Suprapubic skin (tissue), 4 donors: ENCODE measurements at places on chromosomes 4 and X.

- DNase-seq = no peak
These were observed 186.4 kb downstream of the AFAP1 start for GRCh38 chr4:7753271-7753670.

GRCh38 chr4:72112514-72113156 is 80.8 kb downstream of the NPFFR2 start:
- DNase-seq = no peak

DNA sequence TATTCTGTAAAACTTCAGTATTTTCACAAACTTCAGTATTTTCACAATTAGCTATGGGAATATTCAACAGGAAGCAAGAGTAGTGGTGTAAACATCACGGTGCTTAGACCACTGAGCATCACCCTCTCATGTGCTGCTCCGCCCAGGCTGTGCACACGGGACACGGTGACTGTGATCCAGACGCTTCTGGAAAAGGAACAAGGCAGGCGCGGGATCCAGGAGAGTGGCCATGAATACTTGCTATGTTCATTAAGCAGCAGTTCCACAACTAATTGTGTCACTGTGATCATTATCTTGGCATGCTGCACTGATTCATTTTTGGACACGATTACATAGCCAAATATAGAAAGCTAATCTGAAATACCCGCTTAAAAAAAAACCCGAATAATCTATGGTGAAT is 19.6 kb upstream of the FAT1 start:
- DNase-seq = no peak

DNA sequence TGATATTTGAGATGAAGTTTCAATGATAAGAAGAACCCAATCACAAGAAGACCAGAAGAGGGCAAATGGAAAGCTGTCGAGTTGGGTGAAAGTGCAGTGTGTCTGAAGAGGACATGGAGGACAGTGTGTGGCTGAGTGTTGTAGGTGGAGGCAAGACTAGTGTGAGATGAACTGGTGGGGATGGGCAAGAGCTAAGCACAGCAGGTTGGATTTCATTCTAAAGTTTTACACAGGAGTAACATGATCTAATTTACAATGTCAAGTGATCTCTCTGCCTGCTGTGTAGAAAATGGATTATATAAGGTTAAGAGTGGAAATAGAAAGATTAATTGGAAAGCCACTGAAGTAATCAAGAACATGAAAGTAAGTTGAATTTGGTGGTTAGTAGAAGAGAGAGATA is 208.6 kb upstream of the ETNPPL start:
- no peak for DNase-seq

DNA sequence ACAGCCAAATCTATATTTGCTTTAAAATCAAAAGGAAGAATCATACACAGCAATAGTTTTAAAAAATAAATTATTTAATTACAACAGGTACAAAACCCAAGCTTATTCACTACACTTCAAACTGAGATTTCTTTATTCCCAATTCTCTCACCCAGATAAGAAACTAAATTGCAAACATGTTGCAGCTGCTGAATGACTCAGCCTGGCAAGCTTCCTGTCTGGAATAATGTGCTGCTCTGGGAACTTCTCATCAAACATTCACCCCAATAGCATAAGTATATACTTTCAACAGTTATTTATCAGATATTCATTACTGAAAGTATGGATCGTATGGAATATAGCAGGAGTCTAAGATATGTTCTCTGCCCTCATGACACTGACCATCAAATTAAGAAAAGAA is 43.0 kb upstream of the GABRA2 start:
- DNase-seq = no peak

- no peak for DNase-seq
These were observed 27.8 kb downstream of the FRYL start for GRCh38 chr4:48752246-48752645.

- no peak for DNase-seq
These were observed 31.1 kb downstream of the NSD2 start for GRCh38 chr4:1902243-1902642.
